SW 1271 (cell line): ENCODE measurements at places on chromosomes 4 and X.

DNA sequence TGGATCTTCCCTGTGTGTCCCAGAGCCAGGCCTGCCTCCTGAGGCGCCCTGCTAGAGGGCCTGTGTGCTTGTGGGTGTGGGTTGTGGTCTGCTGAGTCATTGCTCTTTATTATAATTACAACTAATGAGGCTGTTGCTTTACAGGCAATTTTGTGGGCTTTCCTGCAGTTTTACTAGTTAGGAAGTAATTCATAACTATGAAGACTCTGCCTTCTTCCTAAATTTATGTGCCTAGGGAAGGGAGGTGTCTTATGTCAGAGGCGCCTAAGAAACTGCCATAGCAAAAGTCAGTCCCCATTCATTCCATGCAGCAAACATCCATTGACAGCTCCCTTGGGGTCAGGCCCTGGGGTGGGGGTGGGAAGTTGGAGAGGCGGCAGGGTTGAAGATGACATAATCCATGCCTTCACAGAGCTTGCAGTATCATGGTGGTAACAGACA lies 359.2 kb downstream of the IDS start:
- no peak for DNase-seq

DNA sequence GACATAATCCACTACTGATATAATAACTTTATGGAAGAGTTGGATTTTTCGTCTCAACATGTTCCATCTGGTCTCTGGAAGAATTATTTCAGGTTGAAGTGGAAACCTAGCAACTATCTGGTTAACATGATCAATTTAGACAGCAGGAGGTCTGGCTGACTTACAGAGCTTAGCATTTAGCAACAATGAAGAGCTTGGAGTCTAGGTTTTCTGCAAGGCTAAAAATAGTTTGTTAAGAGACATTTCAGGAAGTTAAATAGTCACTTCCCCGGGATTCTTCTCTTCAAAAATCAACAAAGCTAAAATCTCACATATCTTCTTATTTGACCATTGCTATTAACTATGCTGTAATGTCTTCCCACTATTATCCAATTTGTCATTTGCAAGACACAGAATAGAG lies 418.6 kb upstream of the DIPK2B start:
- no peak for DNase-seq

DNA sequence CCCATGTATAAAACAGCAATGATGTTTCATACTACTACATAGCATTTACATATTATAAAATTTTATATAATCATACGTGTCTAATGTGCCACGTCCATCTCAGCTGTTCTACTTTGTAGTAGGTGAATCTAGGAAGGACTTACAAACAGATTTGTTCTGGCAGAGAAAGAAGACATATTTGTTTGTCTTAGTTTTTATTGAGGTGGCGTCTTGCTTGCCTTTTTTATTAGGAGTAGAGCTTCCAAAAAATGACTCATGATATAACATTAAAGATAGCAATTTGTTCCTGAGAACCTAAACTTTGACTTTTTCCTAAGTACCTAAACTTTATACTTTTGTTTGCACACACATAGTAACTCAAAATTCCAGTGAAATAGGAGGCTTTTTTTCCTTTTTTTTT lies 64.6 kb downstream of the CLDN22 start:
- DNase-seq, result no peak

- DNase-seq, result no peak
These were observed 179.6 kb downstream of the KDR start for GRCh38 chr4:54945838-54946237.

- DNase-seq, result no peak
These were observed 157.6 kb downstream of the ATRX start for GRCh38 chrX:77628294-77629025.

GRCh38 chr4:152283801-152284470 lies 252.0 kb downstream of the FBXW7 start:
- DNase-seq, result no peak

DNA sequence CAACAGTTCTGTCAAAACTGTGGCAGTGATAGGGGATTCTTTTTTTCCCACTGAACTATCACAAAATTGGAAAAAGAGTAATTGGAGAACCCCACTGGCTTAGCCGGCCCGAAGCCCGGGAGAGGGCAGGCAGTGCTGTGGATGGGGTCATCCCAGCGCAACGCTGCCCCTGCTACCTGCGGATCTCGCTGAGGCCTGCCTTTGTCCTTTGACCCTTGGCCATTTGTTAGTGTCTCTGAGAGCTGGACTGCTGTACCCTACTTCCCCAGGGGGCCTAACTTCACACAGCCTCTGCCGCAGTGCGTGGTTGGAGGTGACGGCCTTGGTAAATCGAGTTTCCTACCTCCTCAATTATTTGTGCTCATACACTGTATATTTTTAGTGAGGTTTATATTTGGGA lies 43.0 kb upstream of the MSANTD1 start:
- DNase-seq, result no peak

GRCh38 chr4:78748381-78748780 lies 27.8 kb upstream of the BMP2K start:
- no peak for DNase-seq

DNA sequence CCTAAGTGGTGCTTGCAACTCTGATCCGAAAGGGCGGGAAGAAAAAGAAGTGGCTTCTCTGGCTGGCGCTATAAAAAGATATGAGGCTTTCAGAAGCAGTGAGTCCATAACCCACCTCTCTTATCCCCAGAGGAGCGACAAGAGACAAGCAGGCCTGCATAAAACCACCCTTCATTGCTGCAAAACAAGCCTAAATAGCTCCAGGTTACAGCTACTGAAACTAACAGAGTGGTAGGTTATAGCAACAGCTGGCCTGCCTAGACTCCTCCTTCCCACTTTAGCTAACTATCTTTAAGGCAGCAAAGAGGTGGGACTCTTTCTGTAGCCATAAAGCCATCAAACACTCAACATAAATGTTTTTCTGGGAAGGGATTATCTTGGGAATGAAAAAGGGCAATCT lies 245.0 kb upstream of the GPR101 start:
- DNase-seq, result no peak

GRCh38 chr4:186131935-186132334 lies 27.4 kb downstream of the FAM149A start:
- DNase-seq, result no peak

GRCh38 chr4:1405254-1405635 lies 997 bp downstream of the NKX1-1 start:
- no peak for DNase-seq

DNA sequence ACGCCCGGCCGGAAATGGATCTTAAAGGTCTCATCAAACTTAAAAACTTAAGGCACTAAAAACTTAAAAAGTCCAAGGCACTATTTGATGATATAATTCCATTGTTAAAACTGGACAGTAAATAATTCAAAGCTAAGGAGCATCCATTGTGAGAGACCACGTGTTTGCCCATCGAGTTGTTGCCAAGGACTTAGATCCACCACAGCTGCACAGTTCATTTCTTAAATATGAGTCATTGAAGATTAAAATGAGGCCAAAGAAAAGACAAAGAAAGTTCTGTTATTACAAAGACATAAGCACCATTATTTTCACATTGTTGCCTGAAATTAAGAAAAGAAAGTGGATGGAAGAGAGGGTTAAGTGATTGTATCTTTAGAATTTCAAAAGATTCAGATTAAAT lies 411.5 kb upstream of the FTHL17 start:
- DNase-seq, result no peak

- no peak for DNase-seq
These were observed 496.7 kb downstream of the SPRY1 start for GRCh38 chr4:123893011-123893981.

DNA sequence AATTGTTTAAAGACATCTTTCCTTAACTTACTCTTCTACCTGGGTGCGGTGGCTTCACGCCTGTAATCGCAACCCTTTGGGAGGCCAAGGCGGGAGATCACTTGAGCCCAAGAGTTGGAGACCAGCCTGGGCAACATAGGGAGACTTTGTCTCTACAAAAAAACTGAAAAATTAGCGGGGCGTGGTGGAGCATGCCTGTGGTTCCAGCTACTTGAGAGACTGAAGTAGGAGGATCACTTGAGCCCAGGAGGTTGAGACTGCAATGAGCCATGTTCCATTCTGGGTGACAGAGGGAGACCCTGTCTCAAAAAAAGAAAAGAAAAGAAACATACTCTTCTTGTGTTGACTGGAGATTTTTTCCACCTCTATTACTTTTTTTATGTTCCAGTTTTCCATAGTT lies 181.9 kb downstream of the RAPGEF2 start:
- no peak for DNase-seq

- DNase-seq, result no peak
These were observed 39.4 kb downstream of the UGT2A2 start for GRCh38 chr4:69600013-69600412.

DNA sequence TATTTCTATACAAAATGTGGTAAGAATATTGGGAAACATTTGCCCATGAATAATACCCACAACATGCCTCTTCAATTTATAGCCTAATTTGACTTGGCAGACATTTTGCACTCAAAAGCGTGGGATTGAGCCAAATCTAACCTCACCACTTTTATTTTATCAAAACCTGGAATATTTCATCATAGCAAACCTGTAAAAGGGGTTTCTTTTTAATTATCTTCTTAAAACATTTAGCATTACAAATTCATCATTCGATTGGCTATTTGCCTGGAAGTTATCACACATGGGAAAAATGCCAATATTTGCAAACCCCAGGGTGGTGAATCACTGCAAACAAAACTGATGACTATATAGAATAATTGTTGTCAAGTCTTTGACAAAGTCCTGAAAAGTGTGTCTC lies 56.2 kb downstream of the VCX3B start:
- no peak for DNase-seq

DNA sequence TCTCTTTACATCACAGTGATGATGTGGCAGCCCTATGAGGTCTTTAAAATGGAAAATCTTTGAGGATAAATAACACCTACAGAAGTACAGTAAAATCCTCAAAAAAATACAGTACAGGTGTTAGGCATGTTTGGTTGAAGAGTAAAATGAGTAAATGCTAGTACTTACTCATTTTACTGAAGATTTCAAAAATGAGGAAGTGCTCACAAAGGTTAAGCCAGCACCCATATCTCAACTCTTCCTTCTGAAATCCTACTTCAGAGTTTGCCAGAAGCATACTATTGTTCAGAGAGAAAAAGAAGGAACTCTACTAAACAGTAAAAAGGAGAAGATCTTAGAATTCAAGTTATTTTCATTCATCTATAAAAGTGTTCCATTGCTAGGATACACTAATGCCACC lies 130.9 kb downstream of the CBR4 start:
- DNase-seq, result no peak

DNA sequence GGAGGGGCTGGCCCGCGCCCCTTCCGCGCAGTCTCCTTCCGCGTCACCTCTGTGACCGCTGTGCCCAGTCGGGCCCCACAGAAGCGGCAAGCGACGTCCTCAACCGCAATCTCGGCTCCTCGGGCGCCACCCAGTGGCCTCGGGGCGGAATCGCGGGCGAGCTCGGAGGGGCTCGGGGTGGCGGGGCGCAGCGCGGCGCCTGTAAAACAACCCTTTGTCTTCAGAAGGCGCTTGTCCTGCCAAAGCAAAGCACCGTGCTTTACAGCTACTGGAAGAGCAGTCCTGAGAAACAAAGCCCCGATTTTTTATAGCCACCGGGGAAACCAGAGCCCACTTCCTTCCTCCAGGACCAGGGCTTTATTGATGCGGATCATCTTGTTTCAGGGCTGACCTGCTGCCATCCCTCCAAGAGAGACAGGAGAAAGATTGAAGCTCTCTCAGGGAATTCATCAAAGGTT lies 37.3 kb upstream of the CDKN2AIP start:
- DNase-seq, result peak; percentile 52

GRCh38 chrX:110408949-110409588 lies 50.4 kb downstream of the RTL9 start:
- DNase-seq, result no peak

- DNase-seq, result no peak
These were observed 238.9 kb downstream of the SLC7A11 start for GRCh38 chr4:138003248-138003647.

- no peak for DNase-seq
These were observed 137.3 kb downstream of the CRLF2 start for GRCh38 chrX:1075156-1075555.

- DNase-seq, result no peak
These were observed 272.1 kb upstream of the TRAM1L1 start for GRCh38 chr4:117357437-117357836.

DNA sequence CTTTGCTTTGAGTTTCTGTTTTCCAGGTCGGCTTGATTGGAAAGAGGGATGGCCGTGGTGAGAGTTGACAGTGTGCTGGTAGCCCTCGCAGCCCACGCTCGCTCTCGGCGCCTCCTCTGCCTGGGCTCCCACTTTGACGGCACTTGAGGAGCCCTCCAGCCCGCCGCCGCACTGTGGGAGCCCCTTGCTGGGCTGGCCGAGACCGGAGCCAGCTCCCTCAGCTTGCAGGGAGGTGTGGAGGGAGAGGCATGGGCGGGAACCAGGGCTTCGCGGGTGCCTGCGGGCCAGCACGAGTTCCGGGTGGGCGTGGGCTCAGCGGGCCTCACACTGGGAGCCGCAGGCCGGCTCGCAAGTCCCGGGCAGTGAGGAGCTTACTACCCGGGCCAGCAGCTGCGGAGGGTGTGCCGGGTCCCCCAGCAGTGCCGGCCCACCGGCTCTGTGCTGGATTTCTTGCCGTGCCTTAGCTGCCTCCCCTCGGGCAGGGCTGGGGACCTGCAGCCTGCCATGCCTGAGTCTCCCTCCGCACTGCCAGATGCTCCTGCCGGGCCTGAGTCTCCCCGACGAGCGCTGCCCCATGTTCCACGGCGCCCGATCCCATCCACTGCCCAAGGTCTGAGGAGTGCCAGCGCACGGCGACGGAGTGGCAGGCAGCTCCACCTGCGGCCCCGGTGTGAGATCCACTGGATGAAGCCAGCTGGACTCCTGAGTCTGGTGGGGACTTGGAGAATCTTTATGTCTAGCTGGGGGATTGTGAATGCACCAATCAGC lies 166.4 kb upstream of the FAT1 start:
- no peak for DNase-seq

DNA sequence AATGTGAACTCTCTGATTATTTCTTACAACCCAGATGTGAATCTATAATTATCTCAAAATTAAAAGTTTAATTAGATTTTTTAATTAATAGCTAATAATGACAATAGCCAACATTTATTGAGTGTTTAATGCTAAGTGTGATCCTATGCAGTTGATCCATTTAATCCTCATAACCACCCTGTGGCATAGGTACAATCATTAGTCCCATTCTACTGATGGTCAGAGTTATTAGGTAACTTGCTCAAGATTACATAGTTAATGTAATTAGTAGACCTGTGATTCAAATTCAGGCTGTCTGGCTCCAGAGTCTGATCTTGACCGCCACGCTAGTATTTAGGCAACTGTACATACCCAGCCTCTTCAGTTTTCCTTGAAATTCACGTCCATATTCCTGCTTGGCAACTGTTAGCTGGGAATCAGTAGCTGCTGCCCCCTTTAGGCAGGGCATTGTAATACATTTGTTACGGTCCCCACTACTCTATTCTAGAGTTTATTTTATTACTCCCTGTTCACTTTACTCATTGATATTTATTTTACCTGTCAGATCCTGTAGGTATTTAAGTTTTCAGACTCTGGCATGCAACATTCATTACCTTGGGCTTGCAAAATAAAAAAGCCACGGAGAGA lies 20.6 kb upstream of the TEC start:
- no peak for DNase-seq

GRCh38 chr4:181249031-181249430 lies 994.2 kb upstream of the TENM3 start:
- DNase-seq, result no peak
